ENCODE measurements at places on chromosomes 2 and 18. TPM values are rescaled to one million over a fixed set of nuclear protein-coding genes. Genes with fewer than 3 reads are reported as not detected.

RNF149 gene
- total RNA-seq, result 42.1 TPM

SPEG gene
- total RNA-seq, result 10.8 TPM

HAT1 gene
- 59.8 TPM for total RNA-seq

IL36RN gene
- 0.02 TPM for total RNA-seq

SLC14A1 gene
- not detected for total RNA-seq

IL36B gene
- not detected for total RNA-seq

RESP18 gene
- not detected for total RNA-seq

NEU4 gene
- 0.17 TPM for total RNA-seq

MPHOSPH10 gene
- total RNA-seq, result 37.3 TPM

ALKAL2 gene
- not detected for total RNA-seq

PRKRA gene
- 27.4 TPM for total RNA-seq

XDH gene
- 1.2 TPM for total RNA-seq

KIF1A gene
- total RNA-seq, result 0.71 TPM

PRADC1 gene
- 26.5 TPM for total RNA-seq

TCF23 gene
- total RNA-seq, result not detected

Data from A549 treated with AZD2906 at 1 μM for 4 hours (cell line).